Inflammatory macrophage treated with lipopolysaccharide for 1 hour (primary cell): ENCODE measurements at places on chromosomes 2 and 18.

DNA sequence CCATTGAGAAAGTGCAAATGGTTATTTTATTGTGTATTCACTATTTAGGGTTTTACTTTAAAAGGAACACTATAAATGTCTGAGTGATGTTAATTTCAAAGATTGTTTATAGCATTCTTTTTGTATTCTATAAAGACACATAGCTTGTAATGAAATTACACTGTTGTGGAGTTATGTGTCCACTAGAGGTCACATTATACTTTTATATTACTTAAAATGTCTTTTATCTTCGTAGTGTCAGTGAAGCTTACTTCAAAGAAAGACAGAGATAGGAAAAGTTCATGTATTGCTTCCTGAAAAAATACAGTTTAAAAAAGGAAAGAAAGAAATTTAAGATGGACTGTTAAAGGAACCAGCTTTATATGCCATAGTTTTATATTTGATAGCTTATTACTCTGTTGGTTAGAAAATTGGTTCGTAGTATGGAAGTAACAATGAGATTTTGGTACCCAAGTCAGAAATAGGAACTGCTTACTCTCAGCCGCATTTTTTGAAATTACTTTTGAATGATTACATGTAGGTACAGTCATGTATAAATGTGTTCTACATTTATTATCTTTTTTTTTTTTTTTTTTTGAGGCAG, 20.5 kb downstream of the APLF start:
- peak; percentile 18 for DNase-seq

DNA sequence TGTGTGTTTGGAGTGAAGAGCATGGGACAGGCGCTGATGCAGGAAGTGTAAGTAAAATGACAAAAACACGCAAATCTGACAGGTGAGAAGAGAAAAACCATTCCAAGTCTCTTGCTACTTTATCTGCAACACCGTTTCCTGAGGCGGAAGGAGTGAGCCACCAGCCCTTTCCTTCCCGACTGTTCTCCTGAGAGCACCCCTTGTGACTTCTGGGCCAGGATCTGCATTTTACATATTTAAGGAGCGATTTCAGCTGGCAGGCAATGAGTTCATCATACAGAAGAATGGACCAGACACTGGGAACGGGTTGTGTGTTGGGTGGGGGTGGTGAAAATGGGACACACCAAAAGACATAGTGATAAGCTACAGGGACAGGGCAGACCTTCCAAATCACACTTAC, 277.3 kb downstream of the TGIF1 start:
- no peak for DNase-seq

- peak; percentile 22 for DNase-seq
Measured at GRCh38 chr2:210072922-210073509, 70.6 kb downstream of the RPE start.

- DNase-seq: no peak
Measured at GRCh38 chr2:214713080-214713830, 96.2 kb downstream of the BARD1 start.

DNA sequence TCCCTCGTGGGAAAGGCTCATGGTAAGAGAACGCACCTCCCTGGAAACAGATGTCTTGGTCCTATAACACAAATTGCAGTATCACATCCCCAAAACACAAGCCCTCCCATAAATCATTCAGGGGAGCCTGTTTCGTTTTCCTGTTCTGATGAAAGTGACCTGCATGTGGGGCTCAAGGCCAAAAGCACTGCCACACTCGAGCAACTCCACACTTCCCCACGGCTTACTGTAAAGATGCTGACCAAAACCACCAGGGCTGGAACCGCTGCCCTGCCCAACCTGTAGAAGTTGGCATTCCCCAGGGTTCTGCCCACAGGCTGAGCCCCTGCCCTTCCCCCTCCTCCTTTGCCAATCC, 139.7 kb downstream of the BCL11A start:
- DNase-seq: no peak

GRCh38 chr2:73003027-73003426, 68.5 kb downstream of the SFXN5 start:
- DNase-seq: no peak

- DNase-seq: no peak
Measured at GRCh38 chr2:159179696-159180095, 106.8 kb downstream of the WDSUB1 start.

- no peak for DNase-seq
Measured at GRCh38 chr18:74795751-74796150, 198.1 kb downstream of the ZNF407 start.

- no peak for DNase-seq
Measured at GRCh38 chr2:5734859-5735520, 42.8 kb downstream of the SOX11 start.

DNA sequence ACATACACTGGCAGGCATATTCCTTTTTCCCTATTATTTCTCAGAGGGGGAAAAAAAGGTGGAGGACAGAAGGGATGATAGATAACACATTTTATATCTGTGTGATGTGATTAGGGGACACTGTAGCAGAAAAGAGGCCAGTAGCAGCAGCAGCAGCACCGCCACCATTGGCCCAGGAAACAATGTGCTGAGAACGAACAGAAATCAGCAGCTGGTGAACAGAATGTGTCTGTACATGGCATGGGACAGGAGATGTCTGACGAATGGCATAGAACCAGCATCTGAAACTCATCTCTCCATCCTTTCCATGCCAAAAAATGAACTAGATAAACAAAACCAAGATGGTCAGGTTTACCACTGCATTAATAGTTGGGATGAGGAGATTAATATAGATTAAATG, 936.1 kb upstream of the ACVR2A start:
- no peak for DNase-seq

GRCh38 chr2:151329998-151330397, 27.4 kb upstream of the TNFAIP6 start:
- no peak for DNase-seq

- DNase-seq: peak; percentile 23
Measured at GRCh38 chr2:177712462-177712861, 319.9 kb downstream of the AGPS start.

DNA sequence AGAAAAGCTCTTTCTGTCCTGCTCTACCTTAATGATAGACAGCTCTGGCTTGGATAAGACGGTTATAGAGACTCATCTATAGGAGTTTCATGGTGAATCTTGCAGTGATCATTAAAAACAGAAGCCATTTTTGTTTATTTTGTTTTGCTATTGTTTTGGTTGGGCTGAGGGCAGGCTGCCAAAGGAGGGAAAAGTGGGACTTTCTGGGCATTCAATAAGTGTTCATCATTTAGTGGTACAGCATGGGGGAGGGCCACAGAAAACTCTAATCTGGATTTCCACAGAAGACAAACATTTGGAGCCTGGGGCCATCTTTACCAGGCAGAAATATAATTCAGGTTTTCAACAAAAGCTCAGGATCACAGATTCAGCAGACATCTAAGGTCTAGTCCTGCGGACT, 62.4 kb upstream of the EFEMP1 start:
- DNase-seq: no peak

DNA sequence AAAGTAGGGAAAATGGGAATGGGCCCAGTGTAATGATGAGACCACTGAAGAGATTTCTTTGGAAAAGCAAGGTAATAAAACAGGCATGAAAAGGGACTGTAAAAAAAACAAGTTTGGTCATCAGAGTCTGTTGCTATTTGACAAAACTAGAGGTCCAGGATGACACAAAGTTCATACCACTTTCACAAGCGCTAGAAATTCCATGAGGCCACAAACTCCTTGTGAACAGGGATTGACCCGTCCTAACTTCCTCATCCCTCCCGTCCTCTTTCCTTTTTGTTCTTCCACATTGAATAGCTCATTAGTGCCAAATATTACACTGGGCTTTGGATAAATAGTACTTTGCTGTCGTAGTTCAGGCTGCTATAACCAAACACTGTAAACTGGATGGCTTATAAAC, 188.8 kb upstream of the EPC2 start:
- no peak for DNase-seq

- no peak for DNase-seq
Measured at GRCh38 chr18:80246445-80247392, 595 bp downstream of the PARD6G start.

- DNase-seq: no peak
Measured at GRCh38 chr2:236083934-236084333, 84.3 kb downstream of the GBX2 start.

DNA sequence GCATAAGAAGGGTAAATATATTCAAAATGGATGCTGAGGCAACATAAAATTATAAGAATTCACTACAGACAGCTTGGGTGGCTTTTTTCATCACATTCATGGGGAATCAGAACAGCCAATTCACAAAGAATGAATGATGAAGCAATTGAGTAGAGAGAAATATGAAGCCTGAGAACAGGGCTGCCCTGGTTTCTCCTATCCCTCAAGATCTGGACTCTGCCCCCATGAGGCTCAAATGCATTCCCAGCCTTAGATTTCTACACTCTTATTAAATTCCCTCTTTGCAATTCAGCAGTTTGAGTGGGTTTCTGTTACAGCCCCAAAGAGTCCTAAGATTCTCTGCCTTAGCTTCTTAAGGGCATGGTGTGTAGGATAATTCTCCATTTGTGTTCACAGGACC, 172.5 kb downstream of the MAIP1 start:
- no peak for DNase-seq

DNA sequence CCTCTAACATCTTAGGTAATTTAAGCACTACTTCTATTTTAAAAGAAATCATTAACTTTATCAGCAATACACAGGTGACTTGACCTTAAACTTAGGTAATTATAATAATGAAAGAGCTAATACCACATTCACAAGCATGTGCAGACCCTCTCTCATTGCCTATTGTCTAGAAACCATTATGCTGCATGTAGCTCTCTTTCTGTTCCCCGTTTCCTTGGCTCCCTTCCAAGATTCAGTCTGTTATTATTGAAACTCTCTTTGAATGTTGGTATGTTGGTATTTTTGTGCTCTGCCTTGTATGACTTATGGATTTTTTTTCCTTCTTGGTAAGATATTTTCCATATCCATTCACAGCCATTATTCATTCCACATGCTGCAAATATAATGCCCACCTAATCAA, 201.2 kb downstream of the CDCA7 start:
- no peak for DNase-seq

DNA sequence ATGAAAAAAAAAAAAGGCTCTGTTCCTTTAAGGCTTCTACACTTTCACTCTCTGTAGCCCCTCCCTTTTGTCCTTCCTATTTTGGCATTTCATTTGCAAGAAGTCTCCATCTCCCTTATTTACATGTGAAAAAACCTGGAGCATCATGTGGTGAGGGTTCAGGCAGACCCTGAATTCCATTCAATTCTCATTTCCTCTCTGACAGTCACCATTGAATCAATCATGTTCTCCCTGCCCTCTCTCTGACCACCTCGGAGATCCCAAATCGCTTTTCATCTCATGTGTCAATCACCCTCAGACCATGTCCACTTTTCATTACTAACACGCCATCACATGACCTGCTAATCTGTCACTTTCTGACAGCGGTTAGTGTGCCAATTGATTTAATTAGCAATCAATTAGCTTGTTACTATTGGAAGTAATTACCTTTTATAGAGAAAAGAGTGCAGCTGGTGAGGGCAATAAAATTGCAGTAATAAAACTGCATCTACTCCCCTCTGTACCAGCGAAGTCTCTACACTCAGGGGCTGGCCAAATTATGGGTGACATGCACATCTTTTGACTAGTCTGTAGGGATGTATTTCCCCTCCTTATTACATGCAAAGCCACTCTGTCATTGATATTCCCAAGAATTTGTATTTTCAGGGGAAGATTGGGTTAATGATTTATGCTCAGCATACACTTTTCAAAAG, 317.4 kb downstream of the EN1 start:
- DNase-seq: no peak

GRCh38 chr2:174465327-174465726, 21.5 kb downstream of the GPR155 start:
- DNase-seq: no peak

DNA sequence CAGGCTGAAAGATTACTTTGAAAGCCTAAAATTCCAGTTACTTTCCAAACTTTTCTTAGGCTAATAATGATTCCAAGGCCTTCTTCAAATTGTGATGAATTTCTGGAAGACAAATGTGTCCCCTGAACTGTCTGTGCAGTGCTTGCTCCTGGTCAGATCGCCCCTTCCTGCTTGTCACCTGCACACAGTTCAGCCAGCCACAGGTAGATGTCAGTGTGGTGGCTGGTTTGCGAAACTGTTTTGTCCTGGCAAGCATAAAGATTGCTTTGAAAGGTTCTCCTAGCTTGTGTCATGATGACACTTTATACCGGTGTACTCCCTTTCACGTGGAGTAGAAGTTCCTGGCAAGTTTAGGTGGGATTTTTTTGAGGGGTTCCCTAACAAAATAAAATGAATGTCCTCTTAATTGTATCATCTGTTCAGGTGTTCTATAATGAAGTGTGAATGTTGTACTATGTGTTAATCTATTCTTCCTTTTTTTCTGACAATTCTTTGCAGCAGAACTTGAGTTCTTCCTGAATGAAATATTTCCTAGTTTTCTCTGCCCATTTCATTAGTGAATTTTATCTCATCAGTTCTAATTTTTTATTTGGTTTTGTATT, 298.8 kb downstream of the ZNF407 start:
- no peak for DNase-seq

DNA sequence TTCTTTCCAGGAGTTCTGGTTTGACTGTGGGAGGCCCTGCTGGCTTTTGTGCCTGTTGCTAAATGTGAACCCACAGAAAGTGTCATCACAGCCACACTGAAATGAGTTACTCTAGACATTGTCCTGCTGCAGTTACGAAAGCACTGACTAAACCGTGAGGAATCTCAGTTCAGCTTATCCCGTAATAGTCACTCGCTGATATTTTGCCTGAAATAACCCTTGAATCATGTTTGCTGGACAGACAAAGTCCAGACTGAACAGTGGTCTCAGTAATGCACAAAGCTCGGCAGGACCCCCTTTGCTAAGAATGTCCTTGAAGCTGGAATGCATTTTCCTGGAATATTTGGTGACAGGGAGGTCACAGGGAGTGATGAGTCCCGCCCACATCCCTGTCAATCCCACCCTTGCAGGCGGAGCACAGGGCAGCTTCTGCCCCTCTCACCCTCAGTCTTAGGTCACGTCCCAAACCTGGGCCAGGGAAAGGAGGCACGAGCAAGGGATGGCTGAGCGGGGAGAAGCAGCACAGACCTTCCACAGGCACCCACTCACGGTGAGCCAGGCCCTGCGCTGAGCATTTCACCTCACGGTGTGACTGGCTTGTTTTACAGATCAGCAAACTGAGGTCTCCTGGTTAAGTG, 53.4 kb downstream of the ADI1 start:
- peak; percentile 18 for DNase-seq

DNA sequence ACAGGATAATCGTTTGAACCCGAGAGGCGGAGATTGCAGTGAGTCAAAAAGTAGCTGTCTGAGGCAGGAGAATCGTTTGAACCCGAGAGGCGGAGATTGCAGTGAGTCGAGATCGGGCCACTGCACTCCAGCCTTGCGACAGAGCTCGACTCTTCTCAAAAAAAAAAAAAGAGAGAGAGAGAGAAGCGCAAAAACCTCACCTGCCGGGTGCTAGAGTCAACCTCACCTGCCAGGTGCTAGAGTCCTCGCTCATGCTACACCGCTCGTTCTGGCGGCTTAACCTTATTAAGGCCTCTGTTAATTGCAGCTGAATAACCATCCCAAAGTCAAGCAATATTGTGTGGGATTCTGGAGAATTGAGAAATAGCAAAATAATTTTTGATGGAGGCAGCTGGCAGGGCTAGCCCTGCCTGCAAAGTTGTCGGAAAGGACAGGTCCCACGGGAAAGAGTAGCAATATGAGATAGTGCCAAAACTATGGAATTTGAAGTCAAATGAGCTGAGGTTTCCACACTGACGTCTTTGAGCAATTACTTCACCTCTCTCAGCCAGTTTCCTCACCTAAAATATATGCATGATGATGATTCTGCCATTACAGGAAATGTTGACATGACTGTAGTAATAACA, 644 bp upstream of the DYM start:
- DNase-seq: no peak

GRCh38 chr2:121868652-121869051, 113.2 kb downstream of the TSN start:
- no peak for DNase-seq
